ENCODE measurements at places on chromosomes 12 and 14.

DNA sequence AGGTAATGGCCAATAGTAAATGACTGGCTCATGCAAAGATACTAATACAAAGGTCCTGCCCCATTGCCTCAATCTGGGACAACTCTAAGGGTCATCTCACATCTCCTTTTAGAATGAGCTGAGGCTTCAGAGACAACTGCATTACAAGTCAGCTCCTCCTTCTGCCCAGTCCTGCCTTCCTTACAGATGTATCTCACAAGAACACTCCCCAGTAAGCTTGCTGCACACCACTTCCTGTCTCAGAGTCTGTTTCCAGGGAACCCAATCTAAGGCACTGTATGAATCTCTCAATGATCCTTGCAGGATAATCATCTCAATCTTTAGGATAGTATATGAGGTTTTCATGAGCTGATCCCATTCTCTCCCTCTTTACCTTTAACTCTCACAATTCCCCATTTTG is 57.8 kb upstream of the ZDHHC17 start:
- no peak for DNase-seq

DNA sequence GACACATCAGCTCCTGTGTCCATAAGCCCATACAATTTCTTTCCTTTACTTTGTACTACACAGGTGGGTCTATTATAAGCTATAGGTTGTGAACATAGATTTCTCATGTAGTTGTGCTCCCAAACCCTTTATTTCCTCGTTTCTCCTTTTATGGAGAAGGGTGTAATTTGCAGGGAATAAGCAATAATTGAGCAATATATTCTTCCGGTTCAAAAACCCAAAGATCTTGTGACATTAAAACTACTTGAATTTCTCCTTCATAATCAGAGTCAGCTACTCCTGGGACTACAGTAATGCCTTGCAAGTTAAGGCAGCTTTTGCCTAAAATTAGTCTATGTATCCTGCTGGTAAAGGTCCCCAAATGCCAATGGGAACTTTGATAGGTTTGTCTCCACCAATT is 19.1 kb upstream of the MAPKAPK5 start:
- no peak for DNase-seq

- no peak for DNase-seq
Observed at GRCh38 chr14:72104011-72104613, 171.9 kb downstream of the RGS6 start.

DNA sequence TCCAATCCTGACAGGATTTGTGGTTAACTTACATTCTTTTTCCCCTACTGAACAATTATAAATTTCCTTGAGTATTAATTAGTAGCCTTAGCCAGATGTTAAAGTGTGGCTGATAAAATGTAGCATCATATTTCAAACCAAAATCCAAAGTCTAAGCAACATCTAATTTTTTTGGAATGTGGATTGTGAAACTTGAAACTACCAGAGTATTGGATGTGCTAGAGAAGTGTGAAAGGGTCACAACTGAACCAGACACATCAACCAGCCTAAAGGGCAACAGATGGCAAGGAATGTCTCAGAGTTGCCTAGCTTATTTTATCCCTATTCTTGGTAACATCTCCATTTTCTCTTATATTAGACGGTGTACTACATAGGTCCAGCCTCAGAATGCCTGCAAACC is 153.1 kb upstream of the DCN start:
- no peak for DNase-seq

- no peak for DNase-seq
Observed at GRCh38 chr14:91876492-91876891, 9.2 kb upstream of the TC2N start.

- DNase-seq, result no peak
Observed at GRCh38 chr14:91354979-91355685, 62.5 kb downstream of the CCDC88C start.

DNA sequence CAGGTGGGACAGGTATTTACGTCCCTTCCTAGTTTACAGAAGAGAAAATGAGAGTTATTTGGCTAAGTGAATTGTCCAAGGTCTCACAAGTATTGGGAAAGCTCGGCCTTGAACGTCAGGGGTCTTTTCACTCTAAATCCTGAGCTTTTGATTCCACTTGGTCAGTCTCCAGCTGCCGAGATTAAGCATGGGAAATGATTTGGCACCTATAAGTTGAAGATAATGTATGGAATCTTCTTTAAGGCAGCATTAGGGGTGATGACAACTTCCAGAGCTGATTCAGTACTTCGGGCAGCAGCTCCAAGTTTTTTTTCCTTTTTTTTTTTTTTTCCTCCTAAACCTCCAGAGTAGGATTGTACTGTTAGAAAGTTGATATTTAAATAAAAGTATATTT is 722 bp downstream of the FAM234B start:
- DNase-seq, result no peak

DNA sequence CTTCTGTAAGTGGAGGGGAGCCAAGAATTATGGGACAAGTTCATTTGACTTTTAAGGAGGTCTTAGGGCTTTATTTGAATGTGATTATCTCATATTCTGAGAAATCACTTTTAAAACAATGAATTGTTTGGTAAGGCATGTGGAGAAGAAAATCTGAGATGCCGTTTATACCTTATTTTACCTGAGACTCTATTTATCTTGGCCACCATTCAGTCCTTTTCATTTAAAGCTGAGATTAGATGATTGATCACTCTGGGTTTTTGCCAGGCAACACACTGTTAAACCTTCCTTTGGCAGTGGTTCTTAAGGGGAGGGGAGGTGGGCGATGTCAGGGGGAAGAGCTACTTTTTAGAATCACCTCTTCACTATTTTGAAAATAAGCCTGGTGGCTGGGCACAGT is 11.4 kb downstream of the CAND1 start:
- DNase-seq, result no peak

- no peak for DNase-seq
Observed at GRCh38 chr14:65470404-65470880, 57.9 kb downstream of the FUT8 start.

DNA sequence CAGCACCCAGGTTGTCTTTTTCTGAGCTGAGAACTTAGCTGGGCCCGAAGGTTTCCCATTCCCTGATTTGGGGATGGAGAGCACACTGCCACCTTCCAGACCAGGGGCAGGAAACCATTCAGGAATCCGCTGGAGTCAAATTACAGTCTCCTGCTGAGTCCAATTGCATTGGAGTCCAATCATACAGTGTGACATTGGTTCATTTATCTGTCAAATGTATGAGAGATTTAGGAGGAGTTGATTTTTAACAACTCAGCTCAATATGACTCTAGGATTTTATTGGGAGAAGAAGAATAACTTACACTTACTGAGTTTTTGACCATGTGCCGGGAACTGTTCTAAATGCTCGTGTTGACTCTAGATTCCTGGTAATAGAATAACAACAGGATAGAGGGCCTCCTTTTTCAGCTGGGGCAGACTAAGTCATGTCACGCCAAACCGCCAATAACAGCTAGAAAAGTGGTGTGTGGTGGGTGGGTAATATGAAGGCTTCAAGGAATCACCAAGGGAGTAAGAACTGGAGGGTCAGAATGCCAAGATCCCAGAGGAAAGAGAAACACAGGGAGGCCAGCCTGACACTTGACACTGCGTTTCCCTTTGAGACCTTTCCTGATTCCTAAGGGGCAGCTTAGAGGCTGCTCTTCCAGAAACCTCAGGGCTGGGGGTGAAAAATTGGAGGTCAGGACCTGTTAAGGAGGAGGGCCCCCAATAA is 11.5 kb downstream of the SYNDIG1L start:
- no peak for DNase-seq

DNA sequence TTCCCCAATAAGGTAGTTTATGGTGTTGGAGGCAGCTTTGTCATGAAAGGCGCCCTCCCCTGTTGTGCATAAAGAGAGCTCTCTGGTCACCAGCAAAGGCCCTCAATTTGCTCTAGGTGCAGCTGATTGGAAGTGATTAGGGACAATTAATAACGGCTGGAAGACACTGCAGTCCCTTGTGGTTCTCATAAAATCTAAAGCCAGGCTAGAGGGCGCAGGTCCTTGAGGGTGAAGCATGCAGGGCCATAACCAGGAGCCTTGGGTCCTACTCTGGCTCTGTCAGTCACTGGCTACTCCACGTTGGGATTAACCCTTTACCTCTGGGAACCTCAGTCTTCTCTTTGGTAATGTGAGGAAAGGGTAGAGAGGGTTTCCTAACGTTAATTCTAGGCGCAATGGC is 1.9 kb downstream of the DAAM1 start:
- no peak for DNase-seq

DNA sequence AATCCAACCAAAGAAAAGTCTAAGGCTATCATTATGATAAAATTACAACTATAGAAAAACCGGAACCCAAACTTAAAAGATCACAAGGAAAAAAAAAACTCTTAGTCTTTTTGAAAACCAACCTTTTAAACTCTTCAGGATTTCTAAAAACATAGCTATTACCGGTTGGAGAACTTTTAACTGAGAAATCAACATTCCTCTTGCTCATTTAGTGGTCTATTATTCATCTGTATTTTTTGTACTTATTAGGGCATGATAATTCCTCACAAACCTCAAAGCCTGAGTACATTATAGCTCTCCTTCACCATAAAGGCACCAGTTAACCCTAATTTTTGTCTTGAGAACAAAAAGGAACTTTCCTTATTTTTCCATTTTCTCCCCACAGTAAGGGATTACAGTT is 10.4 kb downstream of the LUM start:
- DNase-seq, result no peak

DNA sequence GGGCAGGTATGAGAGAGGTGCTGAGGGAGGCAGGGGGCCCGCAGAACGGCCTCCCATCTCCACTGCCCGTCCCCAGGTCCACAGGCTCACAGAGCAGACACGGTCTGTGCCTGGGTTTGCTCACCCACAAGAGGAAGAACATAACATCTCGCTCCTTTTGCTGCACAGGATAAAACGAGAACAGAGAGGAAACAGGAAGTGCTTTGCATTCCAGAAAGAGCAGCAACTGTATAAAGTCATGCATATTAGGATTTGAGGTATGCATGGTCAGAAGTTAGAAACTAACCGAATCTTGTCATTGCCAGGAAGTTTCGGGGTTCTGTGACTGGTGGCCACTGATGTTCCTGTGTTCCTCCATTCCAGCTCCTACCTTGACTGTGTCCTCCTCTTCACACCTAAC is 25.0 kb downstream of the NTF3 start:
- DNase-seq, result no peak

GRCh38 chr12:4787965-4788364 is 67.8 kb downstream of the GALNT8 start:
- DNase-seq, result no peak

GRCh38 chr12:104189915-104190555 is 25.5 kb upstream of the TXNRD1 start:
- no peak for DNase-seq

GRCh38 chr12:47755655-47756562 is 2.8 kb downstream of the RAPGEF3 start:
- DNase-seq, result no peak

- no peak for DNase-seq
Observed at GRCh38 chr12:123267991-123268843, 3.4 kb downstream of the CDK2AP1 start.

- DNase-seq, result peak; percentile 53
Observed at GRCh38 chr12:71710276-71711125, 24.6 kb downstream of the TMEM19 start.

GRCh38 chr14:102280376-102280962 is 24.5 kb downstream of the MOK start:
- DNase-seq, result peak; percentile 96

DNA sequence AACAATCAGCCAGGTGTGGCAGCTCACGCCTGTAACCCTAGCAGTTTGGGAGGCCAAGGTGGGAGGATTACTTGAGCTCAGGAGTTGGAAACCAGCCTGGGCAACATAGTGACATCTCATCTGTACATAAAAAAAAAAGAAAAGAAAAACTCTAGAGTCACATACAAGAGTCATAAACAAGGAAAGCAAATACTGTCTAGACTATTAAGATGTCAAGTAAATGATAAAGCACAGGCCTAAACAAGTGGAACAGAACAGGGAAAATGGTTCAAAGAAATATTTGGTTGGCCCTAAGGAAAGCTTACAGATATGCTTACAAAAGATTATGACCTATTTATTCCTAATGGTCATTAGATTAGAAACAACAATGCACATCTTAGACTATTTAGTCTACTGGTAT is 12.3 kb downstream of the CDK17 start:
- DNase-seq, result no peak

GRCh38 chr14:71534506-71534905 is 397.7 kb upstream of the RGS6 start:
- no peak for DNase-seq

GRCh38 chr14:59427653-59428580 is 37.3 kb downstream of the GPR135 start:
- DNase-seq, result no peak

- no peak for DNase-seq
Observed at GRCh38 chr14:37580146-37580545, 14.9 kb downstream of the FOXA1 start.

DNA sequence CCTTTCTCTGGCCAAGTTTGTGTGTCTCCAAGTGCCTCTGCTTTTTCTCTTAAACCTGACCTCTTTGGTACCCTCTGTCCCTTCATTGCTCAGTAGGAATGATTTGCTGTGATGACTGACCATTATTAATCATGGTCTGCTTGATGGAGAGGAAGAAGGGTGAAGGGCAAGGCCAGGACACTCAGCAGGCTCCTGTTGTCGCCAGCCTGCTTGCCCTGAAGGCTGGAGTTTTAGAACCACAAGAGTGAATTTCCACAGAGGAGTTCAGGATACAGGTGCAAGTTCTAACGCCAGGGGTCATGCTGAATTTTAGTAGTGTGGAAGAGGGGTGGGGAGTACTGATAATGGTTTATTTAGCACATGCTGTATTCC is 2.8 kb upstream of the ITGA5 start:
- DNase-seq, result no peak

DNA sequence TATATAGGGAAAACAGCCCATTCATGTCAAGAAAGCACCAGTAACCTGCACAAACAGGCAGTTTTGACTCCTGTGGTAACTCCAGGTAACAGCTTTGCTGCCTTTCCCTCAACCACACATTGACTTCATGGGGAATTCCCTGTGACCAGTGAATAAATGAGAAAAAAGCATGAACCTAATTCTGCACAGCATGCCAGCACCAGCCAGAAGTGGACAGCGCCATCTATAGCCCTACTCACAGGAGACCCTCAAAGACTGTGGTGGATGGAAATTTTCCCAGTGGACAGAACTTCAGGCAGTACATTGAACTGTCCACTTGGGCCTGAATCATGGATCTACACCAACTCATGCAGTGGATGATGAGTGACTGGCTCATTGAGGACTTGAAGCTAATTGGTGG is 152.1 kb downstream of the SLC8A3 start:
- DNase-seq, result no peak

DNA sequence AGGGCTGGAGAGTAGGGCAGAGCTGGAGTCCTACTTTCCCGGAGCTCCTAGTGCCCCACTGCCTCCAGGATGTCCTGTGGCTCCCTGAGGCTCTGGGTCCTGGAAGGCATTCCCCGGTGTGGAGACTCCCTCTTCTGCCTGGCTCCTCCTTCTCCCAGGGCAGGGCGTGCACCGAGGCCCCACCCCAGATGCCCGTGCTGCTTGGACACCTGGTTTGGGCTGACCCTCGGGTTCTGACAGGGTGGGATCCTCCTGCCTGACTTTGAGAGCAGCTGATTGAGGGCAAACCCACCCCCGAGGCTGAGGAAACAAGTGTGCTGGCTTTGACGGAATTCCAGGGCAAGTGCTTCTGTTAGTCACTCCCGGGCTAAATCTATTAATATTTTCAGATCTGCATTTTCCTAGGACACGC is 15.4 kb downstream of the TEAD4 start:
- DNase-seq, result no peak

- no peak for DNase-seq
Observed at GRCh38 chr12:132639956-132640520, 21.5 kb downstream of the P2RX2 start.

- peak; percentile 12 for DNase-seq
Observed at GRCh38 chr12:40622246-40622838, 69.9 kb upstream of the CNTN1 start.
